ENCODE measurements at places on chromosomes 11 and 22.

- no peak for DNase-seq
These were observed 133.2 kb downstream of the IGLL1 start for GRCh38 chr22:23446796-23447350.

GRCh38 chr22:20963201-20964052 lies 3.6 kb upstream of the AIFM3 start:
- no peak for DNase-seq

DNA sequence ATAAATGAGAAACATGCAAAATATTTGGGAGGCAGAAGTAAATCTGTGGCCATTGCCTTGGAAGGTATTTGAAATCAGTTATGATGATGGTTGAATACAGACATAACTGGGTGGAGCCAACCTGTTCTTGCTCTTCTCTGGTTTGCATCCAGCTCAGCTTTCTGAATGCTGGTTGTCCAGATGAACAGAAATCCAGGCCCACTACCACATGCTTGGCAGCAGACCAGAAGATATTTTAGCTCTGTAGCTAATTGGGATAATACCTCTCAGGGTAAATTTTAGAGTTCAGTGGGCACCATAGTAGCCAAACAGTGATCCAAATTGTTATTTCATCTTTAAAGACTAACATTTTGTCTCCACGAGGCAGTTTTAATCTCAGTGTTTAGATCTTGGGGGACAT lies 308.3 kb downstream of the RAB38 start:
- no peak for DNase-seq

DNA sequence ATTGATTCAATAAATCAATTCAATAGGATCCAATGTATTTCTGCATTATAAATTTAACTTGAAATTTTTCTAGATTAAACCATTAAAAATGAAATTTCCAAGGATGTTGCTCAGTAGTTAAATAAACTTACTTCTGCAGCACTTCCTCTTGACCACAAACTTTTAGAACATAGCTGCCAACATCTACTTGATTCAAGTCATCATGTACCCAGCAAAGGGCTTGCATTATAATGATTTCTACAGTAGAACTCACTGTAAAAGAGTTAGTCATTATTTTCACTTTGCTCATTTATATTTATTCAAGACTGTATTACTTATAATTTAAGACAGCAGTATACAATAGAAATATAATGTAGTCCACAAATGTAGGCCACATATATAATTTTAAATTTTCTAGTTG lies 59.2 kb downstream of the PIK3C2A start:
- no peak for DNase-seq

DNA sequence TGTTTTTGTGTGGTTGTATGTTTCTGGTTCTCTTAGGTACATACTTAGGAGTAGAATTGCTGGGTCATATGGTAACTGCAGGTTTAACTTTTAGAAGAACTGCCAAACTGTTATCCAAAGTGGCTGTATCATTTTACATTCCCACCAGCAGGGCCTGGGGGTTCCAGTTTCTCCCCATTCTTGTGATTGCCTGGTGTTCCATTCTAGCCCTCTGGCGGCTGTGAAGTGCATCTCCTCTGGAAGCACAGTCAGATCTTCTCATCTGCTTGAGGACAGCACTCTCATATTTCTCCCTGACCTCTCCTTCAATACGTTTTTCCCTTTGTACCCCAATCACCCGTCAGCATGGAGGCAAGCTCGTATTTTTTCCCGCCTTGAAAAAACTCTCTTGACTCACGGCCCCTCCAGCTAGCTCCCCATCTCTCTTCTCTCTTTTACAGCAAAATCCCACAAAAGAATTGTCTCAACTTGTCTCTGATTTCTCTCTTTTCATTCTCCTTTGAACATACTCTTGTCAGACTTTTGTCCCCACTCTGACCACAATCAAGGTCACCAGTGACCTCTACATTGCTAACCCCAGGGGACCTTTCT lies 56.8 kb upstream of the THY1 start:
- DNase-seq = peak; percentile 75

DNA sequence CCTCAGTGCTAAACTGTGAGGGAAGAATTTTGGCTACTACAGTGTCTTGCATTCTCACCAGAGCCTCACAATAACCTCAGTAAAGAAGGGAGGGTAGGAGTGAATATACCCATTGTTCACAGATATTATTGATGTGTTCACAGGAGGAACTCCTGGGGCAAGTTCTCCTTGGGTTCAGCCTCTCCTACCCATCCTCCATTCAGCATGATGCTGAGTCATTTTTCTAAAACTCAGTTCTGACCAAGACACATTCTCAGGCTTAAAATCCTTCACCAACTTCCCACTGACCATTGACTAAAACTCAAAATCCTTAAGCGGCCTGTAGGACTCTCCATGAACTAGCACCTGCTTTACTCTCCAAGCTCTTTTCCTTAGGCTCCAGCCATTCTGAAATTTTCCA lies 48.7 kb downstream of the SYTL2 start:
- no peak for DNase-seq

DNA sequence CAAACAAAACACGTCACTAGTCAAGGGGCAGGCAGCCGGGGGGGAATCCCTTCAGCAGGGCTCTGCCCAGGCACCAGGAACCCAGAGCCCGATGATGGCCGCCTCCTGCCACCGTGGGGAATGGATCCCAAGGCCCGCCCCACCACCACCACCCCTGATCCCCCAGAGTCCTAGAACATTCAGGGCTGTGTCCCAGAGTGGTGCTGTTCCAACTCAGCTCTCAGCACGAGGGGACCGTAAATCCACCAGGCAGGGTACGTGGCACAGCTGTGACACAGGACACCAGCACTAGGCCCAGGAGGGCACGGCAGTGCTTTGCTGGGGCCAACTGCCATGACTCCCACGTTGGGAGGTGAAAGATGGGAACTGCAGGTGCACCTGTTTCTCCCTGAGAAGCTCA lies 29.6 kb downstream of the ANO1 start:
- DNase-seq = no peak

All from AG08396 (cell line).